Calu3 (cell line): ENCODE measurements at places on chromosomes 3 and 15. TPM values are rescaled to one million over a fixed set of nuclear protein-coding genes. Genes with fewer than 3 reads are reported as not detected.

The ZKSCAN7 gene
- total RNA-seq: 0.39 and 0.59 TPM in 2 replicates

The EXD1 gene
- total RNA-seq: not detected in 2 replicates

The AQP9 gene
- total RNA-seq: not detected in 2 replicates

The USP50 gene
- total RNA-seq: not detected in 2 replicates

The IQCF5 gene
- not detected in 2 replicates for total RNA-seq

The GUCA1C gene
- total RNA-seq: not detected in 2 replicates

The FMN1 gene
- 5.5 and 7.1 TPM in 2 replicates for total RNA-seq

The LTF gene
- not detected in 2 replicates for total RNA-seq

The PLA2G4D gene
- not detected in 2 replicates for total RNA-seq

The PLIN1 gene
- 0.35 and 0.37 TPM in 2 replicates for total RNA-seq

The SCN5A gene
- 0.42 and 0.61 TPM in 2 replicates for total RNA-seq

The RAD51 gene
- 12.8 and 14.5 TPM in 2 replicates for total RNA-seq

The MUC20 gene
- total RNA-seq: 83.1 and 128 TPM in 2 replicates

The CCDC39 gene
- not detected in 2 replicates for total RNA-seq
